HAP-1 (cell line): ENCODE measurements at places on chromosomes 16 and 17.

DNA sequence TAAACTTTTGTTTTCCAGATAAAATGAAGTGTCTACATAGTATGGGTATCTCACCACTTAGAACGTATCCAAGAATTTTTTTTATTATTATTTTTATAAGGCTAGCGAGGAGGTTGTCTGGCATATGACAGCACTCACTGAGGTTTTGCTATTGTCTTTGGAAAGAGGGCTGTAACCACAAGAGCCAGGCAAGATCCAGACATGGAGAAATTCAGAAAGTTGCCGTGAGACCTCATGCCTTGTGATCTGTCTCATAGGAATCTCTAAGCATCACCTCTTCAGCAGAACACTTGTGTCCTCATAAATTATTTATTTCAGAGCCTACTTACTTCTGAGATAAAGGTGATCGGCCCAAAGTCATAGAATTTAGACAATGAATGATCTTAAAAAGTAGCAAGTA lies 410.8 kb downstream of the CDH11 start:
- DNase-seq: no peak

DNA sequence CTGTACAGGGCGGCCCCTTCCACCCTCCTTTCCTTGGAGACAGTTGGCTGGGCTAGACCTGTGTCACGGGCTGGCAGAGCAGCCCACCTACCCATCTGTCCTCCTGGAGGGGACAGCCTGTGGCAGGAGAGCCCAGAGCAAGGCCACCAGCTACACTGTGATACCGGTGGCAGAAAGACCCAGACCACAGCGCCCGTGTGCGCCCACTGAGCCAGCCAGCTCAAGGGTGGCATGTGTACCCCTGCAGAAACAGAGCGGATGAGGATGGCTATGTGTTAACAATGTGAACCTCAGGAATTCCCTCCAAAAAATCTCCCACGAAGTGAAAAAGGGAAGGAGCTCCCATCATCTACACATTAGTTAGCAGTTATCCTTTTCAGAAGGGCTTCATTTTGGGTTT lies 7.1 kb downstream of the HBQ1 start:
- no peak for DNase-seq

DNA sequence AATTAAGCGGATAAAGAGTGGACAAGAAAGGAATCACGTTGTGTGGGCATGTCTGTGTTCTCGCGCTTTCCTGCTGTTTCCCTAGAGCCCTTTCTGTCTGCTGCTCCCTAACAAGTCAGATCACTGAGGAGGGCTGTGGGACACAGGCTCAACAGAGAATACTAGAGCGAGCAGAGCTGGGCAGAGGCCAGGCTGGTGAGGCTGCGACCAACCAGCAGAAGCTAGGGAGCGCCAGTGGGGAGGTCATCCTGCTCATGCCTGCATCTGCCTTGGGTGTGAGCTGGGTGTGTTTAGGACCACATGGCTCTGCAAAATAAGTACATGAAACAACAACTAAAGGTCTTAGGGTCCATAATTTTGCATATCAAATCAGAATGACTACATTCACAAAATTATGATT lies 11.5 kb upstream of the FOXJ1 start:
- no peak for DNase-seq

- no peak for DNase-seq
Measured at GRCh38 chr16:54216268-54216667, 70.3 kb downstream of the IRX3 start.

GRCh38 chr16:77434022-77434529 lies 758 bp downstream of the ADAMTS18 start:
- no peak for DNase-seq

GRCh38 chr17:39793301-39793872 lies 55.6 kb downstream of the GRB7 start:
- DNase-seq: no peak

- no peak for DNase-seq
Measured at GRCh38 chr17:17474341-17474740, 2.5 kb upstream of the MED9 start.

- peak; percentile 65 for DNase-seq
Measured at GRCh38 chr17:40345161-40345993, 19.2 kb downstream of the GJD3 start.
